ENCODE measurements at places on chromosomes 3 and 15.

GRCh38 chr15:33664947-33665346 is 303.4 kb upstream of the CHRM5 start:
- DNase-seq, result no peak

DNA sequence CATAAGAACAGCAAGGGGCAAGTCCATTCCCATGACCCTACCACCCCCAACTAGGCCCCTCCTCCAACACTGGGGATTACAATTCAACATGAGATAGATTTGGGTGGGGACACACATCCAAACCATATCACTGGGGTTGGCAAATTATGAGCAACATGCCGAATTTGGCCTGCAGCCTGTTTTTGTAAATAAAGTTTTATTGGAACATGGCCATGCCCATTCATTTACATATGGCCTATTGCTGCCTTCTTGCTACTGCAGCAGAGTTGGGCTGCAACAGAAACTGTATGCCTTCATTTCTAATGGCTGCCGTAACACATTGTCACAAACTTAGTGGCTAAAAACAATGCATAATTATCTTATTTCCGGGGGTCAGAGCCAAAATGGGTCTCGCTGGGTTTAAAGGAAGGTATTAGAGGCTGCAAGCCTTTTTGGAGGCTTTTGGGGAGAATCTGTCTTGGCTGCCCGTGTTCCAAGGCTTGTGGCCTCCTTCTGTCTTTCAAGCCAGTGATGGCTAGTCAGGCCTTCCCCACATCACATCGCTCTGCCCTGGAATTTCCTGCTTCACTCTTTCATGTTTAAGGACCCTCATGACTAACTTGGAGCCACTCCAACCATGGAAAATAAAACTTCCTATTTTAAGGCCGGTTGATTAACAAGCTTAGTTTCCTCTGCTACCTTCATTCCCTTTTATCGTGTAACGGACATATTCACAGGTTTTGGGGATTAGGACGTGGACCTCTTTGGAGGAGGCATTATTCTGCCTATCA is 428.5 kb upstream of the PROK2 start:
- DNase-seq, result no peak

GRCh38 chr3:192237992-192238608 is 489.2 kb downstream of the FGF12 start:
- no peak for DNase-seq

DNA sequence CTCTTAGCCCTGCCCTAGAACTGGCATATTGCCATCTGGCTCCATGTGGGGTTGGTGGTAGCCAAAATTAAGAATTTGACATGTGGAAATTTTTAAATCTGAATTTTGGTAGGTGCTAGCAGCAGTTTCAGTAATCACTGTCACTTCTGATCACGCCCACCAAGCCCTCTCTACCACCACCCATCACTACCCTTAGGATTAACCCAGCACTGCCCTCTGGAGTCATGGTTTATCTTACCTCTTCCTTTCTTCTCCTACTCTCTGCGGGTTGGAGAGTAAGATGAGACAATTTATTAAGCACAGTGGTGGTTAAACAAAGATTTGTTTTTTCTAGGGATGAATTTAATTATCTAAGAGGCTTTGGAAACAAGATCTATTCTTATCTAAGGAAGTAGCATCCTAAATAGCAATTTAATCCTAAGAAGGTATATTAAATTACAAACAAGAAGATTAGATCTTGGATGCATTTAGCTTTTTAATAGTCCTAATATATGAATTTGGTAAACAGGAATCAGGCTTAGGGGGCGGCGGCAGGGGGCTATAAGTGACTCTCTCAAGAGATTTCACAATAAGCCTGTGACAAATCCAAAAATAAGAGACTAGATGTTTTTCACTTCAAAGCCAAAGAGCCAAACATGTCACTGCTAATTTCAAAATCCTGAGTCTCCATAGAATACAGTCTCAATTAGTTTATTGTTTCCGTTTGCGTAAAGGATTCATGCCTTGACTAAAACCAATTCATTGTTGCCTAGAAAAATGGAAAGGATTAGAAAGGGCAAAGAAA is 498.4 kb upstream of the UBE2E2 start:
- no peak for DNase-seq

GRCh38 chr3:100260081-100260684 is 609 bp upstream of the TBC1D23 start:
- no peak for DNase-seq

- no peak for DNase-seq
Measured at GRCh38 chr3:16240229-16241023, 24.3 kb downstream of the DPH3 start.

DNA sequence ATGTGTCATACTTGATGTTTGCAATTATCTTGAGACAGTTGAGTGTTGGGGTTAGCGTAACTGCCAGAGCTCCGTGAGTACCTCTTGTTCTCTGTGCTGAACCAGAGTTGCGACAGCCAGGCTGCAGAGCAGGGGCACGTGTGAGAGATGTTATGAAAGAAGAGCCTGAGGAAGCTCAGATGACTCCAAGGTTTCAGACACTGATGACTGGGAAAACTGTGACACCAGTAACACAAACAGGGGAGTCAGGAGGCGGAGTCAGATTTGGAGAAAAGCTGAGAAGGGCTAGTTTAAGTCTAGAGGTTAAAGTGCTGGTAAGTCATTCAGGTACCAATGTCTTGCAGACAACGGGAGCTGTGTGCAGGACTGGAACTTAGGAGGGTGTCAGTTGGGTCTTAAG is 45.0 kb downstream of the BLM start:
- DNase-seq, result no peak

DNA sequence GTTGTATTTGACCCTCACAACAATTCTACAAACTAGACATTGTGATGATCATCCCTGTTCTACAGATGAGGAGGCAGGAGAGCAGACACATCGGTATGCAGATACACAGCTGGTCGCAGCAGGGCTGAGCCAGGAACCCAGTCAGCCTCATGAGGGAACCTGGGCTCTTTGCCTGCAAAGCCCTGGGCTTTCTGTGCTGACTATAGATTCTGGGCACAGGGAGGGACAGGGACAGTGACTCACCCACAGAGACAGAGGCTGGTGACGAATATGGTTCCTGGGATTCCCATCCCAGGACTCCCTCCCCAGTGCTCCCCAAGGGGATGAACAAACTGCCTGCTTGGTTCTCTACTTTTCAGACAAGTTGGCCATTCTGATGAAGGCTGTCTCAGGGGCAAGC is 3.8 kb upstream of the CAMP start:
- DNase-seq, result no peak

- DNase-seq, result no peak
Measured at GRCh38 chr3:177106184-177106583, 91.1 kb downstream of the TBL1XR1 start.

- DNase-seq, result no peak
Measured at GRCh38 chr15:57604507-57604906, 12.8 kb downstream of the MYZAP start.

DNA sequence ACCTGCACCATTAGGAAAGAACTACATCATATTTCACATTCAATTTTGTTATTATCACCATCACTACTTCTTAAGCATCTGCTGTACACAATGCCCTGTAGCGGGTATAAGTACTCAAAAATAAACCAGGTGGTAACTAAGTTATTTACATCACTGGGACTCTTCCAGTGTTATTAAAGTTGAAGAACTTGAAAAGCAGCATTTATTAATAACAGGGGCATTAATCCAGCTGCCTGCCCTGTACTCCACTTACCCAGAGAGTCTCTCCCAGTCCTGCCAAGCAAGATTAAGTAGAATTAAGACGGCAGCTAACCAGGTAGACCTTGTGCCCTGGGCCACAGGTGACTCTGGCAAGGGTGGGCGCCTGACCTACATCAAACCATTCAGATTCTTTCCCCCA is 65.2 kb downstream of the FHIT start:
- no peak for DNase-seq

- DNase-seq, result peak; percentile 84
Measured at GRCh38 chr15:88636050-88636449, 2.8 kb upstream of the ISG20 start.

DNA sequence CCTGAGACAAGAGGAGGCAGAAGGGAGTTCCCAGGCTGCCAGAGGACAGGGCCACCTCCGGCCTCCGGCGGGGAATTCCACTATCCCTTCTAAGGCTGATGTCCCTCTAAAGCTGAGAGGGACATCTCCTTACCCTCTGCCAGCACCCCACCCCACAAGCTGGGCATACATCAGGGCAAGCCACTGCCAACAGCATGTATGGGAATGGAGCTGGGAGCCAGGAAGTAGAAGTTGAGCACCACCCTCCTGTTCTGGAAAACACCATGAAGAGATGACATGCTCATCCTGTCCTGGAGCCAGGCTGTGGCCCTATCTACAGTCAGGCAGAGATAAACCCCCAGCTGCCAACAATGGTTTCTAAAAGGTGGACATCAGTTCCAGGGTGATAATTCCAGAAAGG is 7.1 kb downstream of the PLCD1 start:
- peak; percentile 2 for DNase-seq

- DNase-seq, result no peak
Measured at GRCh38 chr3:16885593-16886302, 993 bp downstream of the PLCL2 start.

GRCh38 chr3:48990636-48991469 is 812 bp downstream of the P4HTM start:
- peak; percentile 47 for DNase-seq

DNA sequence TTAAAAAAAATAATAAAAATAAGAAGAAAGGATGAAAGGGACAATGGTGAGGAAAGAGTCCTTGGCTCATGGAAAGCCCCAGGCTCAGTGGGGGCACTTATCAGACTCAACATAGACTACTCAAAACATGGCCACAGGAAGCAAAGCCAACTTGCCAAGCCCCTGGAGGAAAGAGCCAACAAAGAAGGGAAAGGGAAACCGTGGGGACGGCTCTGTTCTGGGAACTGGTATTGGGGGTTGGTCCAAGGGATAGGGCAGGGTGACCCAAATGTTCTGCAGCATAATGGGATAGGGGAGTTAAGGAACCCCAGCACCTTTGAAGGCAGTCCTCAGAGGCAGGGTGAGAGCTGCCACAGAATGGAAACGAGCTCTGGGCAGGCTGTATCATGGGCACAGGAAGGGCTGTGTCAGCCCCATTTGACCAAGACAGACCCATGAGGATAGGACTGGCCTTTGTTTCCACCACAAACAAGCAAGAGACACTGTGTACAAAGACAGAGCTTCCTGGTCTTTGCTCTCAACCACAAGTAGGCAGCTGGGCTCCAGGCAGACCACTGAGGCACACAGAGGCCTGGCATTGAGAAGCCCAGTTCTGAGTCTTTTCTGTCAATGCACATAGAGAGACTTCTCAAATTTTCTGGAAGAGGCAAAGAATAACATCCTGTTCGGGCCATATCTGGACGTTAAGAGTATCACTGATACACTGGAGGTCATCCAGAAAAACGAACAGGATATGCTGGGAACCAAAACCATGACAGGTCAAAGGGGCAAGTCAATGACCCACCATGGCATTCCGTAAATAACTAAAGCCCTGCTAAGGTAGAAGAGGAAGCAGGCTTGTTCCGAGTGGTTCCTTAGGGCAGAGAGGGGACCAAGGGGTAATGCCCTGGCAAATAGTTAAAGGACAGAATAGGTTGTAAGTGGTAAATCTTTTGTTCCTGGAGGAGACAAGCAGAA is 10.6 kb upstream of the SEMA7A start:
- no peak for DNase-seq

DNA sequence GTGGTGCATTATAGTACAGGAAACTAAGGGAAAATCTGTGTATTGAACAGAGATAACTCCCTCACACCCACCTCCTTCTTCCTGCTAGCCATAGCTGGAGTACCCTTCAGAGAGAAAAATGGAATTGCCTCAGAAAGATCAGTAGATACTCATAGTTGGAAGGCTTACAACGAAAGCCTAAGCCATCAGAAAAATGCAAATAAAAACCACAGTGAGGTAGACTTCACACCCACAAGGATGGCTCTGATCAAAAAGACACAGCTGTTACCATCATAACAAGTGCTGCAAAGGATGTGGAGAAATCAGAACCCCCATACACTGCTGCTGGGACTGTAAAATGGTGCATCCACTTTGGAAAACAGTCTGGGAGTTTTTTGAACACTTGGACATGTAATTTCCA is 7.4 kb upstream of the DLG1 start:
- peak; percentile 36 for DNase-seq

GRCh38 chr3:134839422-134839821 is 44.4 kb downstream of the EPHB1 start:
- DNase-seq, result no peak

- no peak for DNase-seq
Measured at GRCh38 chr15:63067306-63067705, 24.8 kb downstream of the TPM1 start.

- DNase-seq, result no peak
Measured at GRCh38 chr3:31509147-31509728, 23.5 kb upstream of the STT3B start.

DNA sequence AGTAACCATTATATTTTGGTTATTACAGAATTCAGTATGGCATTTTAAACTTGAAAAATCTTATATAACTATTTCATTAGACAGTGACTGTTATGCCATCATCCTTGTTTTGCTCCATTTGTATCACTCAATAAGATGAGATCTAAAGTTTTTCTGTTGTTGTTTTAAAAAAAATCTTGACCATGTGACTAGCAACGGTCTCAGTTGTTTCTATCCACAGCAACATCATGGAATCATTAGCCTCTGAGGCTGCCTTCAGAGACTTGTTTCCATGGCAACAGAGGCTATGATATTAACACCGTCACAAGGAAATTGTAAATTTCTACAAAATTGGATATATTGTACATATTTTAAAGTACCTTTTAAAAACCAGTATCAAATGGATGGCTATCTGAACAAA is 129.8 kb downstream of the DLG1 start:
- DNase-seq, result no peak

DNA sequence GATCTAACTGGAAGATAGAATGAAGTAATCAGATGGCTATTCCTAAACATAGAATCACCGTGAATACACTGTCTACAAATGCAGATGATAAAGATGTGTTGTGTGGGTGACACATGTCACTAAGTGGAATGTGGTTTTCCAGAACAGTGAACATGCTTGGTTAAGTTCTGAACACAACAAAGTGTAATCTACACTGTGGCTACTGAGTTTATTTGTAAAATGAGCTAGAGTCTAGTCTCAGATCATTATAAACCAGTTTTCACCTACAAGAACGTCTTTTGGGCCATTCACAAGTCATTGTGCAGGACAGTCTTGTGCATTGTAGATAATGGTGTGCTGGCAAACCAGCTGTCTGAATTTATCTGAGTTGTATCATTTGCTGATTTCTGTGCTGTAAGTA is 35.3 kb downstream of the OXNAD1 start:
- no peak for DNase-seq

DNA sequence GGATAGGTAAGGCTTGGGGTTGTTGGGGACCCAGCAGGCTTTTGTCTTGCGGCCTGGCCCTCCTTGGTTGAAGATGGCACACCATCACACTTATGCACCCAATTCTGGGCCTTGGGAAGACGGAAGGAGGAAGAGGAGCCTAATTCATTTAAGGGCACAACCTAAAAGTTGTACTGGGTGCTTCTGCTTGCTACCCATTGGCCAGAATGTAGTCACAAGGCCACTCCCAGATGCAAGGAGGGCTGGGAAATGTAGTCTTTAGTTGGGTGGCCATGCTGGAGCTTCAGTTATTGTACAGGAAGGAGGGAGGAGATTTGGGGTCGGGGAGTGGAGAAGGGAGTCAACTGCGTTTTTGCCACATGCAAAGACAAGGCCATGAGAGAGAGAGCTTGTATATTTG is 109.2 kb downstream of the TMEM266 start:
- DNase-seq, result no peak

GRCh38 chr3:52681596-52681995 is 4.1 kb downstream of the PBRM1 start:
- no peak for DNase-seq

GRCh38 chr3:147775816-147776530 is 366.8 kb downstream of the ZIC1 start:
- DNase-seq, result no peak
